Stimulated activated CD8-positive, alpha-beta memory T cell treated with anti-CD3 and anti-CD28 coated beads, Interleukin-4, amount 100 ng/mL, for 4 hours (primary cell): ENCODE measurements at places on chromosomes 1 and 21.

DNA sequence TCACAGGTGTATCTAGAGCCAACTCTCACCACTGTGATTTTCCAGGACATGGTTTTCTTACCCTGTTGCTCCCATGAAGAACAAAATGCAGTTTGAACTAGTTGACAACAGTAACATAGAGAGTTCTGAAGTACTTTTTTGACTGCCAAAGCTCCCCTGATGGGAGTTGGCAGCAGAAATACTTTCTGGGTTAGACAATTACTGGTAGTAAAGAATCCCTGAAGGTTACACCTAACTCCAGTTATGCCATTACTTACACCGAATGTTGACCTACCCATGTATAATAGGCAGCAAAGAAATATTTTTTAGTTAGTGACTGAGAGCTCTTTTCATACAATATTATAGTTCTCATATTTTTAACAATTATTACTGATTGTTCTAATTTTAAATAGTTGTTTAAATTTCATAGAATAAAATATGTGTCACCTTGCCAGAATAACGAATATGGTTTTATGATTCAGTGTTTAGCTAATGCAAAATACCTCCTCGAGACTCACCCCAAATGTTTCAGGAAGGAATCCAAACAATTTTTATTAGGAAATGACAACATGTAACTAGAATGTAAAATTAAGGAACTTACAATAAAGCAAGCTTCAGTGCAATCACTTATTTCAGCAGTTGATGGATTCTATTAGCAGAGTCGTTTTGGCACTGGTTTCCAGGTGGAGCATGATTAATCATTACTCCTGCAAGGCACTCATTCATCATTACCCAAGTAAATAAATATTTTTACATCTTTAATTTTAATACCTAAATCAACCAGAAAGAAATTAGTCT is 237.6 kb downstream of the MRPL39 start:
- no peak for DNase-seq

GRCh38 chr1:111520053-111520452 is 16.6 kb upstream of the ADORA3 start:
- DNase-seq, result no peak

DNA sequence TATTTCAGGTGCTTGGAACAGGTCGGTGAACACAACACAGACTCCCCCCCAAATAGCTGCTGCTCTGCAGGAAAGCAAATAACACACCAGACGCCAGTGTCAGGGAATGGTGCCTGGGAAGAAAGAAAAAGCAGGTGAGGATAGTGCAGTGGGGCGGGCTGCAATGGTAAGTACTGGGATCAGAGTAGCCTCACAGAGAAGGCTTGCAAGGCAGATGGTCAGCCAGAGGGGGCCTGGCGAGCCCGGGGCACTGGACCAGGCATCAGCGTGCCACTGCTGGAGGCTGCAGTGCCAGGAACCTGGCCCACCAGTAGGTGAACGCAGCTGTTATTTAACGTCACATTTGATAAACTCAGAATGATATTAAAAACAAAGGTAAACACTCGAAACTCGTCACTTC is 60.0 kb downstream of the POFUT2 start:
- DNase-seq, result no peak

- DNase-seq, result no peak
These were observed 15.0 kb upstream of the ANGPTL1 start for GRCh38 chr1:178885869-178886268.

DNA sequence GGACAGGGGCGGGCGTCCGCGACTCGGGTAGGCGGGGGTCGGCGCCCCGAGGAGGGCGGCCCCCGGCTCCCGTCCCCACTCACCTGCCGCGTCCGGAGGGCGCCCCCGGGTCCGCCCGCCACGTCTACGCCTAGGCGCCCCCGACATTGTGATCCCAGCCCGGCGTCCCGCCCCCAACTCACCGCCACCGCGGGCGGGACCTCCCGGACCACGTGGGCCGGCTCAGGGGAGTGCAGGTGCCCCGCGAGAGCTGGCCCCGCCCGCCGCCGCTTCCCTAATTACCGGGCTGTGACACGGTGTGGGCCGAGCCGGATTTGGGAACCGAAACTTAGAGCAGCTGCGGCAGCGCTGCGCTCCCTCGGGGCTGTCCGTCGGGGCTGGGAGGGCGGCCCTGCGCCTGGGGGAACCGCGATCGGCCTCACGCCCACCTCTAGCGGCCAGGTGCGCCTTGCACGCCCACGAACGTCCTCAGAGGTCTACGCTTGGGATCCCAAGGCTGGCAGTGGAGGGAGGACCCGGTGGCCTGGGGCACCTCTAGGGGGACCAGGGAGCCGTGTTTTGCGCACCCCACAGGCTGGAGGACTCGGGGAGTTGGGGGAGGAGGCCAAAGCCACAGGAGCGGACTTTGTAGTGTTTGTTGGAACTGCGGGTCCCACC is 521 bp upstream of the NADK start:
- DNase-seq, result peak; percentile 71

DNA sequence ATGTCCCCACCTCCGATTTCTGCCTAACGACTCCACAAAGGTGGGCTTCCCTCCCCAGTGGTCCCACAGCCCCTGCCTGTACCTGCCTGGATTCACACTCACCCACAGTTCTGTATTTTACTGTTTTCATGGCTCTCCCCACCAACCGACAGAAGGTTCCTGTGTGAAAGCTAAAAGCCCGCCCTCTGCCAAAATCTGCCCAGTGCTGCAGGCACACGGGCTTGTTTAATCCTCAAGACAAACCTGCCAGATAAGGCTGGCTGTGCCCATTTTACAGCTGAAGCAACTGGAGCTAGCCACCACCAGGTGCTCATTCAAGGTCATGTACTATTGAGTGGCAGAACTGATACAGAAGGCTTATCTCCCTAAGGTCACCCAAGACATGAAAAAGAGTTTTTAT is 114.5 kb downstream of the HIVEP3 start:
- DNase-seq, result peak; percentile 7

GRCh38 chr1:187110351-187110750 is 281.6 kb downstream of the PLA2G4A start:
- no peak for DNase-seq

- DNase-seq, result no peak
These were observed 96.2 kb upstream of the WLS start for GRCh38 chr1:68328490-68328889.
